NCI-H1694 (cell line): ENCODE measurements at places on chromosomes 3 and 15.

- no peak for DNase-seq
These were observed 193.4 kb downstream of the ZNF621 start for GRCh38 chr3:40718209-40718608.

- no peak for DNase-seq
These were observed 65.8 kb downstream of the ATP8B4 start for GRCh38 chr15:50053055-50053856.

- DNase-seq, result peak; percentile 16
These were observed 57.2 kb downstream of the ATP1B3 start for GRCh38 chr3:141933421-141934300.

DNA sequence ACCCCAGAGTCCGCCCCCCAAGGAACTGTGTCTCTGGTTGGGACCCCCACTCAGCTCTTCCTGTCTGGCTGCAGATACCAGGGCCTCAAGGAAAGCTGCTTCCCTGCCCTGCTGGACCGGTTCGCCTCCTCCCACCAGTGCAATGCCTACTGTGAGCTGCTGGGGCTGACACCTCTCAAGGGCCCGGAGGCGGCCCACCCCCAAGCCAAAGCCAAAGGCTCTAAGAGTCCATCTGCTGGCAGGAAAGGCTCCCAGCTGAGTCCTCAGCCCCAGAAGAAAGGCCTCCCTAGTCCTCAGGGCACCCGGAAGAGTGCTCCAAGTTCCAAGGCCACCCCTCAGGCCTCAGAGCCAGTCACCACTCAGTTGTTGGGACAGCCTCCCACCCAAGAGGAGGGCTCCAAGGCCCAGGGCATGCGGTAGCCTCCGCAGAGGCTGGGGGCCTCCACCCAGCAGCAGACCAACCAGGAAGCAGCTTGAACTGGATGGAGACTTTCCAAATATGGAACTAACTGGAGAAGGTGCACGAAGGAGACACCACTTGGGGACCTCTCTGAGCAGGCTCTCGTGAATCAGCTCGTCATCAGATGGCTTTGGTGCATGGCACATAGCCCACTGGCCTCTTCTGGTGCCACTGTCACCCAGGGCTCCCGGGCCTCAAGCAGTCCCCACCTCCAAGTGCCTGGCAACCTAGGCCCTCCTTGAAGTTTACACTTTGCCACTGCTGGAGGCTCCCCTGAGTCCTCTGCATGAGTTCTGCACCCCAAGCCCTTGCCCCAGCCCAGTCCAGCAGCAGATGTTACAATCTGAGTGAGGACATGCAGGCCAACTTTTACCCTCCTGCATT lies 16.2 kb upstream of the SLC28A1 start:
- no peak for DNase-seq

DNA sequence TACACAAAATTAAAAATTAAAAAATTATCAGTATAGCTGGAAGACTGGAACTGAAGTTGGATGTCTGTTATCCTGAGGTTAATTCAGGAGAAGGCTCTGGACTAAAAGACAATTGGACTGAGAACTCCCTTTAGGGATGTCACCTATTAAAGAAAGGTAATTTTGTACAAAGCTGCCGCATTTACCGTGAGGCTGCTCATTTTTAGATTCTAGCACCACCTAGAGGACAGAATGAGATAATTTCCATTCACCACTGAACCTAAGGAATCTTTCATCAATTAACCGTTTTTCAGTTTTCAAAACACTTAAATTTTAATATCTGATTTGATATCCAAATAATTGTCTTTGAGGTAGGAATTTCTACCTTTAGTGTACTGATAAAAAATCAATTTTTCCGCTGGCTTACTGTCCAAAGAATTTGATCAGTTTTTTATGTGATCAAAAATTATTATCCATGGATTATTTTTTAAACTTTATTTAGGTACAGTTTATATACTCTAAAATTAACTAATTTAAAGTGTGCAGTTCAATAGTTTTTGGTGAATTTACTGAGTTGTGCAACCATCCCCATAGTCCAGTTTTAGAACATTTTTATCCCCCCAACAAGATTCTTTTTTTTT lies 106.7 kb upstream of the TNIK start:
- peak; percentile 25 for DNase-seq

GRCh38 chr15:76994001-76994400 lies 925 bp upstream of the PSTPIP1 start:
- DNase-seq, result no peak

- DNase-seq, result no peak
These were observed 119.0 kb upstream of the SATB1 start for GRCh38 chr3:18544146-18544545.

GRCh38 chr3:11606865-11607440 lies 36.8 kb downstream of the VGLL4 start:
- DNase-seq, result no peak

DNA sequence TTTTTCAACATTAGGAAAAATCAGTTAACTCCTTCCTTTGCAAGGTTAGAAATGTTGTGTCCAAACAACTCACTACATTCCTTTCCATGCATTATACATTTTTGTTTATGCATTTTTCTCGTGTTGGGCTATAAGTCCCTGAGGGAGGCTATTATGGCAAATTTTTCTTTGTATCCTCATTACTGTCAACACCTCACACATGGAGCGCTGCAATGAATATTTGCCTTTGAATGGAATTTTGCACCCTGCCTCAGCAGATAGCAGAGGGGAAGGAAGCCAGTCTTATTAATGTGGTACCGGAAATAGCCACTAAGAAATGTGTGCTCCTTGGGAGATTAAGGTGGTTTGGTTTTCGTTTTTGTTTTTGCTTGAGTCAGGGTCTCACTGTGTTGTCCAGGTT lies 134.7 kb downstream of the THSD4 start:
- no peak for DNase-seq

DNA sequence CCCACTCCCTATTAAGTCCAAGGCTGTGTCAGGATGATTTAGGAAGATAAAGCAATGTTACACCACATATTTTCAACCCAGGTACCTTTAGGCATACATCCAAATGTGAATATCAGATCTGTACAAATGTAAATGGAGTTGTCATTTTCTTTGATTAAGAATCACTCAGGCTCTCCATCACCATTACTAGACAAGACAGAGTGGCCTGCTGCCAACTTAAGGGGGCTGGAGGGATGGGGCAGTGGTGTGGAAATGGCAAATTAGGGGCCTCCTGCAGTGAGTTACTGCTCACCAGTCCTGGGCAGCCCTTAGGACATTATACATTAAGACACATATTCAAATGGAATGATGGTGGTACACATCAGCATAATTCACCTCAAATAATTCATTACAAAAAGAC lies 211.0 kb downstream of the TNIK start:
- no peak for DNase-seq

DNA sequence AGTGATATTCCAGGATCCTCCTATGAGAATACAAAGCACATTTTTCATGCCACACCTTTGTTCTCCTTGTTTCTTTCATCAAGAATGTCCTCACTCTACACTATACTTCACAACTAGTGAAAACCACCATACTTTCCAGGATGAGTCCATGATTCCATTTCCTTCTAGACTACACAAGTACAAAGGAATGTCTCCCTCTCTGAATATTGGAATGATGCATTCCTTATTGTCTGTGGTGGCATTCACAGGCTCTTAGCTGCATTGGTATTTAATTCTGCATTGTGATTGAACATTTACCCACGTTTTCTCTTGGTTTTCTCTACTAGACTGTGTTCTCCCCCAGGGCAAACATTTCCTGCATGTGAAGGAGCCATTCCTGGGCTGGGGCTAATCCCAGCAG lies 217.5 kb downstream of the RAP2B start:
- DNase-seq, result no peak

DNA sequence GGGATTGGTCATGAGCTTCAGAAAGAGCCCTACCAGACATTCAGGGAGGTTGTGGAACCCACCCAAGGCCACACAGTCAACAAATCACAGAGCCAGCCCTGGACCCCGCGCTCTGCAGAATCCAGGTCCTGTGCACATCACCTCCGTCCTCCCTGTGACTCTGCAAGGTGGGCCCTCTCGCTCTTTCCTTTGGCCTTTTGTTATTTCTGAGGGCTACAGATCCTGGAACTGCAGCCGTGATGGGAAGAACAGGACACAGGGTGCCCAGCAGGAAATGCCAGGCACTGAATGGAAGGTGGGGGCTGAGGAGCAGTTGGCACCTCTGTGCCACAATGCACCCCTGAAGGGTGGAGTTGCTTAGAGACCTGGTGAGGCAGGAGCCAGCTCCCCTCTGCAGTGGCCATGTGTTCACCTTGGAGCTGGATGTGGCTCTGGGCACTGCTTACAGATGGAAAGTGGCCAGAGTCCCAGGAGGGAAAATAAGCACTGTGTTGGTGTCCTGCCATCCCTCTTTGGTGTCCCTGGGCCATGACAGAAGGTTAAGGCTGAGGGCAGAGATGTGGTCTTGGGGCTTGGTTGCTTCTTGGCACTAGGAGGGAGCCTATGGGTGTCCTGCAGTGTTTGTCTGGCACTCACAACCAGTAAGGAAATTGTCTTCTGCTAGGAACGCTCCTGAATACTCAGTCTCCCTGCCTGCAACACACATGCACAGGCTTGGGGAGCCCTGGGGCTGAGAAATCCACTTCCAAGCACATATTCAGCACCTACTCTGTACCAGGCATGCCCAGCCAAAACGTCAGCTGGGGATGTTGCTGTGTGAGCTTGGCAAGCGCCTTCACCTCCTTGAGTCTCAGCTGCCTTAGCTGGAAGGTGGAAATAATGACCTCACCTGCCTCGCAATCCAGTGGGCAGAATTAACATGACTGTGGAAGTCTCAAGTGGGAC lies 98.0 kb upstream of the SLC6A6 start:
- DNase-seq, result no peak

DNA sequence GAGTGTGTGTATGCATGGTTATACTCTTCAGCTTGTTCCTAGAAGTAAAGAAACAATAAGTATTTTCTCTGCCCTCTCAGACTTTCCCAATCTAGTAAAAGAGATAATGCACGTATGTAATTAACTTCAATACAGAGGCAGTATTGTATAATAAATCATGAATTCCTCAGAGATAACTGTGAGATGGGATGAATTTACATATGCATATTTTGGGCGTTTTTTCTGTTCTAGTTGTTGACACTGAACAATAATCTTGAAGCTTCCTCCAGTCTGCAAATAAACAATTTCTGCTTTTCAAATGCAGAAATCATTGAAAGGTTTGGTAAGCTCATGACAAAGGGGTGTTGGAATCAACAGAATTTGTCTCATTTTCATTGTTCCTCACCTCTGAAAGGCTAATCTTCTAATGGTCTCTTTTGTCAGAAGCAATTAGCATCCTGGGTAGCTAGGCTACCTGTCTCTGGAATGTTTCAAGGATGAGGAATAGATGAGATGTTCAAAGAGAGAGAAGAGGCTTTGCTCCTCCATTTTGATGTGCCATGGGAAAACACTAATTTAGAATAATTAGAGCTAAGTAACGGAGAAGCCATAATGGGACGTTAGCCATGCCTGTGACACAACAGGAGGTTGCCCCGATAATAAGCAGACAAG lies 43.3 kb upstream of the SIAH2 start:
- no peak for DNase-seq

GRCh38 chr15:32099097-32099785 lies 68.9 kb downstream of the CHRNA7 start:
- DNase-seq, result no peak

GRCh38 chr15:68258692-68259091 lies 18.9 kb upstream of the FEM1B start:
- no peak for DNase-seq

GRCh38 chr15:76464247-76464646 lies 127.7 kb downstream of the ISL2 start:
- DNase-seq, result no peak

- DNase-seq, result no peak
These were observed 62.5 kb upstream of the MLF1 start for GRCh38 chr3:158508481-158508880.

- no peak for DNase-seq
These were observed 20.5 kb downstream of the GPR171 start for GRCh38 chr3:151182349-151183079.

DNA sequence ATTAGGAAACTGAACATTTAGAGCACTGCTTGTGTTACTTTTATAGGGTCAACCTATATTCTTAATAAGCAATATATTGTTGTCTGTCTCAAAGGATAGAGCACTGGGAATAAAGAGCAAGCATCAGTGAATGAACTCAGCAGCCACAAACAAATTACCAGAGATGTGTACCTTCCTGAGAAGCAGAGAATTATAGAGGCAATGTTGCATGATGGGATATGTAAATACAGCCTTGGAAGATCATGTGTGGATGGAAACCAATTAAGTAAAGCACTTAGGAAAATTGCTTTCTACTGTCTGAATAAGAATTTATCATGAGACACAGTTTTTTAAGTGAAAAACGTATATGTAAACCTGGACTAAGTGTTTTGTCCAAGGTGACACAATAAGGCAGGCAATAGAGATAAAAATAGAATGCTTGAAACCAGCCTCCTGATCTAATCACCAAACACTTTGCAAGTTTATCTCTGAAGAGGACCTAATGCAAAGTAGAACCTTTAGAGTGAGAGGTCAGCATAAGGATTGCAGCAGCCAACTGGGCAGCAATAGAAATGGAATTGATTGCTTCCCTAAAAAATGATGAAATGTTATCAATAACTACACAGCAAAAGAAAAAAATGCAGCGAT lies 848.0 kb downstream of the TUSC7 start:
- DNase-seq, result no peak

- DNase-seq, result no peak
These were observed 53.1 kb upstream of the PARL start for GRCh38 chr3:183937601-183938286.

GRCh38 chr3:13115576-13115910 lies 42.3 kb upstream of the IQSEC1 start:
- no peak for DNase-seq

DNA sequence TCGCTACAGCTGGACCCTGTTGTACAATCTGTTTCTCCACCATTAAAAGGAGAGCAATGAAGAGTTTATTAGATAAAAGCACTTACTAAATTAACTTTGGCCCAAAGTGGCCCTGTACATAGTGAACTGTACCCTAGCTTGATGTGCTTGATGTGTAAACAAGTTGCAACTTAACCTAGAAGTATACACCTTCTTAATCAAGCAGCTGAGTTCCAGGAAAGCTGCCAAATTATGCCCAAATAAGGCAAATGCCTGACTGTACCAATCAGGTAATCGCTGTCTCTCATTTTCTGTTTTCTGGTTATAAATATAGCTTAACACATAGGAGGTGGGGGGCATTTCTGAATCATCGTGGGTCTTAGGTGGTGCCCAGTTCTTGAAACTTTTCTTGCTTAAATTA lies 704.8 kb upstream of the CBLB start:
- no peak for DNase-seq

GRCh38 chr3:28334552-28334951 lies 14.0 kb upstream of the ZCWPW2 start:
- no peak for DNase-seq

- DNase-seq, result no peak
These were observed 9.5 kb downstream of the SMAD3 start for GRCh38 chr15:67074886-67075229.

- DNase-seq, result no peak
These were observed 233.4 kb downstream of the CHST2 start for GRCh38 chr3:143352850-143353550.

- no peak for DNase-seq
These were observed 329.7 kb downstream of the TIGIT start for GRCh38 chr3:114623420-114624046.

GRCh38 chr15:85766001-85766831 lies 28.5 kb downstream of the KLHL25 start:
- no peak for DNase-seq

GRCh38 chr3:83002869-83003445 lies 1241.5 kb upstream of the GBE1 start:
- no peak for DNase-seq
